T-helper 22 cell (primary cell): ENCODE measurements at places on chromosomes 12 and 14.

GRCh38 chr14:97458661-97459579, 661.7 kb downstream of the VRK1 start:
- DNase-seq = peak; percentile 78

DNA sequence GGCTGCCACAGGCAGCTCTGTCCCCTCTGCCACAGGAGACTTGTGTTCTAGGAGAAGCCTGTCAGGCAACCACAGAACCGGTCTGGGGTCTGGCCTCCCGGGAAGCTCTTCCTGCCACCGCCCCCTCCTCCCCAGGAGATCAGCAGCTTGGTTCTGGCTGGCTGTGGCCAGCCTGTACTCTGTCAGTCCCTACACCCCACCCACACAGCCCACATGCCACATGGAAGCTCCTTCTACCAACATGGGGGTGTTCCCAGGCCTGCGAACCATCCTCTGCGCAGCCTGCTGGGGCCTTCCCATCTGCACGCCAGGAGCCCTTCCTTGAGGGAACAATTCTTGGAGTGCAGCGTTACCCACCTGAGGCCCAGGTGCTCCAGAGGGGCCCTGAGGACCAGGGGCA, 16.8 kb downstream of the TMEM106C start:
- DNase-seq = no peak

DNA sequence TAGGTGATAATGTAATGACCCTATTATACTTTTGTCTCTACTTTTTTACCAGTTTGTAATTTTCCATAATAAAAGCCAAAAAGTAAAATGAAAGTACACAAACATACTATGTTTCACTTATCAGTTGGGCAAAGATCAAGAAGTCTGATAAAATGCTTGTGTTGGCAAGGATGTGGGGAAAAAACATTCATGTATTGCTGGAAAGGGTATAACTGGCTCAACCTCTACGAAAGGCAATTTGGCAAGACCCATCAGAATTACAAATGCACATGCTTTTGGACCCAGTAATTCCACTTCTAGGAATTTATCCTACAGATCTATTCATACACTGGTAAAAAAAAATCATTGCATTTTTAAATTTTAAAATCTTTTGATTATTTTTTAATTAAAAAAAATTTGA, 68.0 kb downstream of the SPTB start:
- no peak for DNase-seq

- DNase-seq = no peak
Observed at GRCh38 chr12:113184098-113184899, 979 bp downstream of the DDX54 start.

- DNase-seq = no peak
Observed at GRCh38 chr12:57630891-57631433, 2.0 kb downstream of the B4GALNT1 start.

DNA sequence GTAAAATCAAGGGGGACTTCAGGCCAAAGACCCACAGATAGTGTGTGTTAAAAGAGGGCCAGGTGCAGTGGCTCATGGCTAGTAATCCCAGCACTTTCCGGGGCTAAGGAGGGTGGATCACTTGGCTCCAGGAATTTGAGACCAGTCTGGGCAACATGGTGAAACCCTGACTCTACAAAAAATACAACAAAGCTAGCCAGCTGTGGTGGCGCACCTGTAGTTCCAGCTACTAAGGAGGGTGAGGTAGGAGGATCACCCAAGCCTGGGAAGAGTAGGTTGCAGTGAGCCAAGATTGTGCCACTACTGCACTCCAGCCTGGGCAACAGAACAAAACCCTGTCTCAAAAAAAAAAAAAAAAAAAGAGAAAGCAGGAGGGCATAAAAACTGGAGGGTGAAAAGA, 8.5 kb downstream of the VCPKMT start:
- DNase-seq = no peak

- no peak for DNase-seq
Observed at GRCh38 chr14:99012703-99013102, 259.3 kb downstream of the BCL11B start.

- DNase-seq = no peak
Observed at GRCh38 chr12:30323008-30323407, 372.7 kb downstream of the IPO8 start.

- DNase-seq = no peak
Observed at GRCh38 chr14:76497550-76498462, 121.9 kb downstream of the ESRRB start.

DNA sequence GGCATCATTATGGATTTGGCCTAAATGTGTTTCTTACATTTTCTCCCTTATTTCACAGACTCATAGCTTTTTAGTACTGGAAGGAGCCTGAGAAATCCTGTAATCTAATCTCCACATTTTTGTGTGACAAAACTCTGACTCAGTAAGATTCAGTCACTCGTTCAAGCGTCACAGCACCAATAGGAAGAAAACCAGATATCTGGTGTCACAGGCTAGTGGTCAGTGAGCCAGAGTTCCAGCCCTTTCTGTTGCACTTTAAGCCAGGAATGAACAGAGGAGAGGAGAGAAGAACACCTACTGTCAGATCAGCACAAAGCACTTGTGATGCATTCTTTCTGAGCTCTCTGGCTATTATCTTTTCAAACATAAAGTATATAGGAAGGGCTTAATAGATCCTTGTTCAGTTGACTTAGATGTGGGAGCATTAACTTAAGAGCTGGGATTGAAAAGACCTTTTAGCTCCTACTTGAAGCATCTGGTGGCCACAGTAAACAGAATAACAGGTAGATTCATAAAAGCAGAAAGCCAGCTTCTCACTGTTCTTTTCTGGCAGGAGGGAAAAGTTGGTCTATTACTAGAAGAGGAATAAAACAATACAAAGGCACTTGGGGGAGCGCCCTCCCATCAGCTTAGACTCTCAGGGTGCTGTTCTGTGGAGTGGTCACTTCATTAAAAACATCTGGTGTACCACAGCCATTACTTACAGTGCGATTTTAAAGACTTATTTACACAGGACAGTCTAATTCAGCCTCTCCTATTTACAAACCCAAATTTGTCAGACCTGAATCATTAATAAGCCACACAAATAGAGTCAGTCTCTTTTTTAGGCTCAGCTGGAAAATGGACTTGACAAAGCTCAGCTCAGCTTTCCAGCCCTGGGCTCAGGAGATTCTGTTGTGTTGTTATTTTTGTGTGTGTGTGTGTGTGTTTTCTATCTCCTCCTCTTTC, 12.2 kb upstream of the NID2 start:
- DNase-seq = no peak
